ENCODE measurements at places on chromosomes 3 and 15.

DNA sequence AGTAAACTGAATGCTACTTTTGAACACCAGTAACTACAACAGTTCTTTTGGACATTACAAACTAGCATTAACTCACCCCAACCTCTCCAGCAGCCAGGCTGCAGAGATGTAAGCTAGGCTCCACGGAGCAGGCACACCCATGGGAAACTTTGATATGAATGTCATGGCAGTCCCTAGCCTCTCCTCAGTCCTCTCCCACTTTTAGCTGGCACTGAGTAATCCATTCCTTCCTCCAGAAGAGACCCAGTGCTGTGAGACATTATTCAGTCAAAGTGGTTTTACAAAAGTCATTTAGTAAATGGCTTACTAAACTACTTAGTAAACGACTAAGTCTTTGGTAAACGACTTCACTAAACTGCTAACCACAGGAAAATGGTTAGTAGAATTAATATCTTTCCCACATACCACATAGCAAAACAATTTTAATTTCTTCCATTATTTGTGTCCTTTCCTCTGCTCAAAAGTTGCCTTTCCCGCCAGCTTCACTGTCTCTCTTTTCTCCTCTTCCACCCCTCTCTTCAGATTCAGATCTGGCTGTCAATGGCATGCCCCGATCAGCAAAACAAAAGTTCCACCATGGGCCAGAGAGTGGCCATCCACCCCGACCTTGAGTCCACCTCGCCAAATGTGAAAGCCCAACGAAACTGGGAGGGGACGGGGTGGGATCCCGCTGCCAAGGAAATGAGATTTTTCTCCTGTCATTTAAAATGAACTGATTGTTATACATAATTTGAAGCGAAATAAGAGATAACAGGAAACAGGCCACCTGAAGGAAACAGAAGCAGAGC, 67.5 kb upstream of the TJP1 start:
- peak; percentile 64 for DNase-seq

GRCh38 chr15:98077186-98077585, 116.7 kb downstream of the ARRDC4 start:
- DNase-seq = peak; percentile 36

- no peak for DNase-seq
Observed at GRCh38 chr3:182808041-182808770, 14.9 kb downstream of the ATP11B start.

- DNase-seq = peak; percentile 95
Observed at GRCh38 chr3:48661501-48662144, 1.1 kb downstream of the CELSR3 start.

GRCh38 chr3:135192929-135193328, 397.9 kb downstream of the EPHB1 start:
- DNase-seq = no peak

GRCh38 chr3:156513619-156514018, 41.3 kb downstream of the SSR3 start:
- no peak for DNase-seq

DNA sequence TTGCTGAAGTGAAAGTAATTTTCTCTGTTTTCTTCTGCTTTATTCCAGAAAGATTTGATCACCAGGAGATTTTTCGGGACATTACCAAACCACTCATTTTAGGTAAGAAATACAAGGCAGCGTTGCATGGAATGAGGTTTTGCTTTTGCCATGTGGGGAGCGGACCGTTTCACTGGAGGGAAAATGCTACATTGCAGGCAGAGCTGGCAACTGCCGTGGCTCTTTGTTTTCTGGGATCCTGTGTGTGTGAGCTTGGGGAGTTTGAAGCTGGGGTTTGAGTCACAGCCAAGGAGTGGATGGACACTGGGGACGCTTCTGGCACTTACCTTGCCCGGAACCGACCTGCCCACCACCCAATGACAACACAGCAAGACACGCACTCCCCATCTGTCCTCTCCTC, 109.9 kb downstream of the APBA2 start:
- no peak for DNase-seq
